ENCODE measurements at places on chromosomes 16 and 17.

- DNase-seq: peak; percentile 40
Measured at GRCh38 chr16:7321661-7322060, 11.0 kb upstream of the RBFOX1 start.

GRCh38 chr17:15462976-15463772 is 4.2 kb downstream of the CDRT4 start:
- peak; percentile 55 for DNase-seq

DNA sequence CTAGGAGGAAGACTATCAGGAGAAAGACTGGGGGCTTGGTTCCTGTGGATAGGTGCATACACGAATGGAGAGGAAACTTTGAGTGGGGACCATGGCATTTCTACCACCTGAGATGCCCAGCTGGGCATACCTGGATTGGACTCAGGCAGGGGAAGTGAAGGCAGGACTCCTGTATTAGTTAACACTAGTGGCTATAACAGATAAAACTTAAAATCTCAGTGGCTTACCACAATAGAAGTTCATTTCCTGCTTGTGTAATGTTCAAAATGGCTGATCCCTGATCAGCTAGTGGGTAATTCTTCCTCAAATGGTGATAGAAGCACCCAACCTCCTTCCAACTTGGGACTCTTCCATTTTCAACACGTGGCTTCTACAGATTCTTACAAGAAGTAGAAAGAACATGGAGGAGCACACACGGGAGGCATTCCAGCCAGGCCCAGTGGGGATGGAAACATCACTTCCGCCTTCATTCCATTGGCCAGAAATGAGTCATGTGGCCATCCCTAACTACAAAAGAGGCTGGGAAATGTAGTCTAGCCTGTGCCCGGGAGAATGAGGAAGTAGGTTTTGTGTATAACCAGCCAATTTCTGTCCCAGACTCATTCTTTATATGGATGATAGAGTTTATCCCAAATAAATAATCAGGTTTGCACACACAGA is 112.1 kb downstream of the UTP18 start:
- peak; percentile 89 for DNase-seq

DNA sequence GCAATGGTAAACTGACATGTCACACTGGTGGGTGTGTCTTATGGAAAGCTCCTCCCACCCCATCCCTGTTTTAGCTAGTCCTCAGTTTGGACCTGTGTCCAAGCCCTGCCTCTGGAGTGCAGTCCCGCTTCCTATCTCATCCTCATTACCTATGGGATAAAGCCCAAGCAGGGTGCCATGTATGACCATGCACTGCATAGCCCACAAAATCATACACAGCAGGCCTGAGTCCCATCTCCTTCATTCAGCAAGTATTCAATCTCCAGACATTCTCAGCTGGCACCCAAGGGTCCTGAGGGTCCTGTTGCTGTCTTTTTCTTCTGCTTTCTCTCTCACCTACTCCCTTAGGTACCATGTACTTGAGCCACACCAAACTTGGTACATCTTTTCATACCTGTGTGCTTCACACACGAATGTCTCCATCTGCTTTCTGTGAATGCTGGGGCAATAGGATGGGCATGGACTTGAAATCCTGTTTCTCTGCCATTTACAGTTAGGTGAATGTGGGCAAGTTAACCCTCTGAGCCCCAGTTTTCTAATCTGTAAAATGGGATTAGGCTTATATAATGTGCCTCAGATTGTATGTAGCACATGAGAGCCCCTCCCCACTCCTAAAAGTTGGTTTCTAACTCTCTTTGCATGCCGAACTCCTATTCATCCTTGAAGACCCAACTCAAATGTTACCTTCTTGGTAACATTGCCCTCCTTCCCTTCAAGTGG is 28.5 kb downstream of the TNS4 start:
- DNase-seq: no peak

DNA sequence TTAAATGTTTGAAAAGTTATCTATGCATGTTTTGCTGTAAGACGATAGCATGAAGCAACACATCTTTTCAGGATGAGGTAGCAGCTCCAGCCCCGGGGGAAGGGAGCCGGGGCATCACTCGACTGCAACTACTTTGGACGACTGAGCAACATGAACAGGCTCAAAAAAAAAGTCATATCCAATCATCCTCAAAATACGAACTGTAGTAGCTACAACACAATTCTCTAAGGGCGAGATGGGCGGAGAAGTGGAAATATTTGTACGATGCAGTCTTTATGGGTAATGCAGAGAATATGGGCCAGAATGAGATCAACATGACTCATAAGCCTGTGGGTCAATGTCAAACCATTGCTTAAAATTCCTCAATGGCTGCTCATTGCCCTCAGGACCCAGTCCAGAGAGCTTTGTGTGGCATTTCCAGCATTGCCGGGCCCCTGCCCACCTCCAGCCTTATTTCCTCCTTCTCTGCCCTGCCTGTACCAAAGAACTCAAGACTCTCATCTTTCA is 17.7 kb upstream of the SMURF2 start:
- no peak for DNase-seq
